Amniotic epithelial cell (primary cell): ENCODE measurements at places on chromosomes 12 and 14.
A peak's percentile ranks its signal among the peaks of the same experiment; 100 is the strongest.

GRCh38 chr12:130177635-130178242 is 15.5 kb downstream of the FZD10 start:
- DNase-seq, result no peak

- no peak for DNase-seq
These were observed 9.0 kb downstream of the LGALS3 start for GRCh38 chr14:55138091-55138490.

- no peak for DNase-seq
These were observed 285.5 kb upstream of the SFSWAP start for GRCh38 chr12:131425112-131426075.

- no peak for DNase-seq
These were observed 453.7 kb upstream of the RGS6 start for GRCh38 chr14:71478542-71478941.

GRCh38 chr12:71268598-71269280 is 110.9 kb upstream of the TSPAN8 start:
- no peak for DNase-seq

DNA sequence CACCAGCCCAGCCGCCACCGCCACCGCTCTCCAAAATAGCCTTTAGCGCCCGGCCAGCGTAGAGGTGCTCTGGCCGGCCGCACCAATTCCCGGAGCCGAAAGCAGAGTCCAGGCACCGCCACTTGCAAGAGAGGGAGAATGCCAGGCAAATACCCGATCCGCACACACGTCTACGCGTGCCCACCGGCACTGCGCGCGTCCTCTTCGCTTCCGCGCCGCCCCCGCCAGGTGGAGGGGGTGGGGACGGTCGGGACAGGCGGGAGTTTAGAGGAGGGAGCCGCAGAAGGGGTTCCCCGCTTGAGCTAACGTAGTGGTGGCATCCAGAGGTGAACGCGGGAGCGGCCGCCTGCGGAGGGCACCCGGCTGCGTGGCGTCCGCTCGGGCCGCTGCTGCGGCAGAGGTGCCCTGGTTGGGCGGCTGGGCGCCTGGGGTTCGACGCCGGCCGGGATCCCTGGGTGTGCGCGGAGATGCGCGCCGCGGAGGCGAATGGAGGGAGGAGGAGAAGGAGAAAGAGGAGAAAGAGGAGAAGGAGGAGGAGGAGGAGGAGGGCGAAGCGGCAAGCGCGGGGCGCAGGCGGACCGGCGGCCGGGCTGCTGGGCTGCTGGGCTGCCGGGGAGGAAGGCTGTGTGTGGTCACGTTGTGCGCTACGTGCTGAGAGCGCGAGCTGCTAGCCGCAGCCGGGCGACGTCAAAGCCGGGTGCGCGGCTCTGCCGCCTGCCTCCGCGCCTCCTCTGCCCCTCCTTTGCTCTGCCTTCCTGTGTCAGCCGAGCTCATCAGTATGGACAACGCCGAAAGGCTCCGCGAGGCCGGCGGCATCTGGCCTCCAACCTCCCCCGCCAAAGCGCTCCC is at the start of gene MDGA2:
TSS of gene MDGA2 (minus strand) at position 140 of the 849 bp plus-strand sequence.
- DNase-seq, result no peak

- peak; percentile 78 for DNase-seq
These were observed 5.3 kb upstream of the SERPINA5 start for GRCh38 chr14:94575730-94576585.

DNA sequence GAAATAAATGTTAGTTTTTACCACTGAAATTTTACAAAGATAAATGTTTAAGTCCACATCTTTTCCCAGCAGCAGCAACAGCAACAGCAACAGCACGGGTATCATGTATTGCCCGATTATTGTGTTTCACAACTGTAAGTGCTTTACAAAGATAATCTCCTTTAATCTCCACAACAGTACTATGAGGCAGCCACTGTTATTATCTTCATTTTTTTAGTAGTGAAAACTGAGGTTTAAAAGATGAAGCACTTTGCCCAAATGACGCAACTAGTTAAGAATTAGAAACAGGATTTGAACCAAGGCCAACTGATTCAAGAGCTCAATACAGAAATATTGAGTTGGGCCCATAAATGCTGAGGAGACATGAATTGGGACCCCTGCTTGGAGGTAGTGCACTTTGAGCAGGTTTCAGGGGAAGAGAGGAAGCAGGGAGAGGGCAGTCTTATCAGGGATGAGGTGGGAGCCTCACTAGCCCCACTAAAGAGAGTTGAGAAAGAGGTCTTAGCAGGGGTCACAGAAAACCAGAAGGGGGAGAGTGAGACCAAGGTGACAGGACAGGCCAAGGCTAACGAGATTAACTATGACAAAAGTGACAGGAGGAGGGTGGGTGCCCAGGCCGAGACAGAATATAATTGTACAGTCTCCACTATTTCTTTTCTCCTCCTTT is 15.3 kb downstream of the KRT2 start:
- DNase-seq, result peak; percentile 10

GRCh38 chr12:40375076-40375475 is 150.3 kb downstream of the LRRK2 start:
- peak; percentile 1 for DNase-seq

DNA sequence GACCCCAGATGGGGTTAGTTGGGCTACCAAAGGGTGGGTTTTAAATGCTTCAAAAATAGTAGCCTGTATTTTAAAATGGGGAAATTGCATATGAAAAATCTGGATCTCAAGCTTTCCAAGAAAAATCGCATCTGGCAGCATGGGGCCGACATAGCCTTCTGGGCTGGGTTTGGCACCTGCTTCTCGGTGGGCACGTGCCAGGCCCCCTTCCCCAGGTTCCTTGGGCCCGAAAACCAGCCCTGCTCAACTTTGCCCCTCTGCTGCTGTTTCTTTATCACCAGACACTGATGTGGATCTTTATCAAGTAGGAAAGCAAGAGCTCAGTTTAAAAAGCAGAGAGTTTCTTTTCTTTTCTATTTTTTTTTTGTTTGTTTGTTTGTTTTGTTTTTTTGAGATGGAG is 95.1 kb downstream of the DICER1 start:
- no peak for DNase-seq
